ENCODE measurements at places on chromosomes 1 and 21. TPM values are rescaled to one million over a fixed set of nuclear protein-coding genes. Genes with fewer than 3 reads are reported as not detected.

DNA sequence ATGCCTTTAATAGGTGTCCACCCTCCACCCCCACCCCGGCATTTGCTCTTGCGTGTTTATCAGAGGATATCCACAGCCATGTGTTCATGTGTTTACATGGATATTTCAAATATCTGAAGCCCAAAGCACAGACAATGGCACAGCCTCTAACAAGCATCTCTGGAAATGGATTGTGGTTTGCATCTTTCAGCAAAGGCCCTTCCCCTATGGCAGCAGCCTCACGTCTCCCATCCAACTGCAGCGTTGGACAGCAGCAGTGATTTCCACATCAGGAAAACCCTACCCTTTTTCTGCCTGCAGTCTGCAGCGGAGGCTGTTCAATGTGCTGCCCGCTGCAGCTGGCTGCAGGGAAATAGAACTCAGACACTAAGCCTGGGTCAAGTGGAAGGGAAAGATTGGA is 1.6 kb downstream of the RASSF5 start:
- peaks cover 23% of the 10 kb centered on the region for H3K4me1 ChIP-seq
- H3K36me3 ChIP-seq = no peaks in the 10 kb centered on the region
- no peak overlapping the region for H3K4me3 ChIP-seq
- peak; percentile 67 for DNase-seq
- no peaks in the 10 kb centered on the region for H3K27me3 ChIP-seq

- no peak overlapping the region for H3K27ac ChIP-seq
- H3K4me3 ChIP-seq = no peak overlapping the region
- peaks cover 7% of the 10 kb centered on the region for H3K36me3 ChIP-seq
- H3K4me1 ChIP-seq = no peaks in the 10 kb centered on the region
- no peak for DNase-seq
These were observed 3.5 kb upstream of the ACTA1 start for GRCh38 chr1:229437443-229437842.

GRCh38 chr1:53946252-53947171 is at the start of gene LRRC42:
Gene LRRC42, plus strand, starts transcription at chr1:53946350. Its CDS starts 5,650 bp downstream, at chr1:53952000.
- H3K36me3 ChIP-seq = peaks cover 4% of the 10 kb centered on the region
- DNase-seq = no peak
- H3K4me1 ChIP-seq = peaks cover 25% of the 10 kb centered on the region

DNA sequence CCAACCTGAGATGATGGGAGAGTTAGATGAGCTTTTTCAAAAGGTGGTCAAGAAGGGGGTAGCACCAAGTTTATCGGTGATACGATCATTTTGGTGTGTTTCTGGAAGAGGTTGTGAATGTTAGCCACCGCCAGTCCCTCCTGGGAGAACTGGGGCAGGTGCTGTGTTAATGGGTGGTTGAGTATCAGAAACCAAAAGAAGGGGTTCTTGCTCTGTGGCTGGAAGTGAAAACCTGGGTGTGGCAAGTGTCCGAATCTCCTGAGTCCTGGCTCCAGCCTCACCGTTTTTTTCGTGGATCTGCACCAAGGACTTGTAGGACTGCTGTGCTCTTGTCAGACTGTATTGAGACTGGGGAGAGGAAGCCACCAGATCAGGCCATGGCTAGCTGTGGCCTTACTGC is 7.8 kb downstream of the UBE2Q1 start:
- no peak overlapping the region for H3K27ac ChIP-seq
- no peak for DNase-seq
- H3K27me3 ChIP-seq = no peaks in the 10 kb centered on the region
- H3K4me1 ChIP-seq = no peaks in the 10 kb centered on the region
- H3K4me3 ChIP-seq = no peak overlapping the region

- H3K27me3 ChIP-seq = no peaks in the 10 kb centered on the region
- no peak overlapping the region for H3K4me3 ChIP-seq
- no peaks in the 10 kb centered on the region for H3K4me1 ChIP-seq
- H3K36me3 ChIP-seq = peaks cover 4% of the 10 kb centered on the region
These were observed 7.8 kb upstream of the H3-3A start for GRCh38 chr1:226054519-226055327.

Gene LCE1C
- total RNA-seq = not detected

Gene CORT
- total RNA-seq = 0.40 TPM

Gene RAP1GAP
- total RNA-seq = 14.6 TPM

Measured in lung (tissue), 17 donors.